Kidney capillary endothelial cell (primary cell): ENCODE measurements at places on chromosomes 16 and 17.
A peak's percentile ranks its signal among the peaks of the same experiment; 100 is the strongest.

- no peak for DNase-seq
Observed at GRCh38 chr16:53087101-53087500, 32.3 kb downstream of the CHD9 start.

GRCh38 chr16:58425756-58426494, 33.7 kb downstream of the GINS3 start:
- DNase-seq = no peak

DNA sequence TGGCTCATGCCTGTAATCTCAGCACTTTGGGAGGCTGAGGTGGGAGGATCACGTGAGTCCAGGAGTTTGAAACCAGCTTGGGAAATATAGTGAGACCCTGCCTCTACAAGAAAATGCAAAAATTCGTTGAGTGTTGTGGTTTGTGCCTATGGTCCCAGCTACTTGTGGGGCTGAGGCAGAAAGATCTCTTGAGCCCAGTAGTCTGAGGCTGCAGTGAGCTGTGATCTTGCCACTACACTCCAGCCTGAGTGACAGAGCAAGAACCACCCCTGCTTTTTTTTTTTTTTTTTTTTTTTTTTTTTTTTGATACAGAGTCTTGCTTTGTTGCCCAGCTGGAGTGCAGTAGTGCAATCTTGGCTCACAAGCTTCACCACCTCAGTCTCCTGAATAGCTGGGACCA, 34.0 kb downstream of the ITGB3 start:
- no peak for DNase-seq

DNA sequence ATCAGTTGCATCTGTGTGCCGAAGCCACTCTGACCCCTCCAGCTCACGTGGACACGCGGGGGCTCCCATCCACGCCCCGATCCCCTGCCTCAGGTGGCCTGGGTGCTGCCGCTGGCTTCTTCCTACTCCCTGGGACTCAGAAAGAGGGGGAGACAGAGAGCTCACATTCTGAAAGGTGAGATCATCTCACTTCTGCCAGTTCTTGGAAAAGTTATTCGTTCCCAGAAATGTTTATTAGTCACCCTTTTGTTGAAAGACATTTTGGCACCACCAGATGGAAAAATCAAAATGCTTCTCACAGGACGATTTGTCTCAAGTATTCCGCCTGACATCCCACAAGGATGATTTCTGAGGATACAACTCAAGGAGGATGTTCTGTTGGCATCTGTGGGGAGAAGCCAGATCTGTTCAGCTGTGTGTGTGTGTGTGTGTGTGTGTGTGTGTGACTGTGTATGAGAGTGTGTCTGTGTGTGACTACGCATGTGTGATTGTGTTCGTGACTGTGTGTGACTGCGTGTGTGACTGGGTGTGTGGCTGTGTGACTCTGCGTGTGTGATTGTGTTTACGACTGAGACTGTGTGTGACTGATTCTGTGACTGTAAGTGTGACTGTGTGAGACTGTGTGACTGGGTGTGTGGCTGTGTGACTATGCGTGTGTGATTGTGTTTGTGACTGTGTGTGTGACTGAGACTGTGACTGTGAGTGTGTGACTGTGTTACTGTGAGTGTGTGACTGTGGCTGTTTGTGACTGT, 207.3 kb downstream of the NTN1 start:
- DNase-seq = no peak

DNA sequence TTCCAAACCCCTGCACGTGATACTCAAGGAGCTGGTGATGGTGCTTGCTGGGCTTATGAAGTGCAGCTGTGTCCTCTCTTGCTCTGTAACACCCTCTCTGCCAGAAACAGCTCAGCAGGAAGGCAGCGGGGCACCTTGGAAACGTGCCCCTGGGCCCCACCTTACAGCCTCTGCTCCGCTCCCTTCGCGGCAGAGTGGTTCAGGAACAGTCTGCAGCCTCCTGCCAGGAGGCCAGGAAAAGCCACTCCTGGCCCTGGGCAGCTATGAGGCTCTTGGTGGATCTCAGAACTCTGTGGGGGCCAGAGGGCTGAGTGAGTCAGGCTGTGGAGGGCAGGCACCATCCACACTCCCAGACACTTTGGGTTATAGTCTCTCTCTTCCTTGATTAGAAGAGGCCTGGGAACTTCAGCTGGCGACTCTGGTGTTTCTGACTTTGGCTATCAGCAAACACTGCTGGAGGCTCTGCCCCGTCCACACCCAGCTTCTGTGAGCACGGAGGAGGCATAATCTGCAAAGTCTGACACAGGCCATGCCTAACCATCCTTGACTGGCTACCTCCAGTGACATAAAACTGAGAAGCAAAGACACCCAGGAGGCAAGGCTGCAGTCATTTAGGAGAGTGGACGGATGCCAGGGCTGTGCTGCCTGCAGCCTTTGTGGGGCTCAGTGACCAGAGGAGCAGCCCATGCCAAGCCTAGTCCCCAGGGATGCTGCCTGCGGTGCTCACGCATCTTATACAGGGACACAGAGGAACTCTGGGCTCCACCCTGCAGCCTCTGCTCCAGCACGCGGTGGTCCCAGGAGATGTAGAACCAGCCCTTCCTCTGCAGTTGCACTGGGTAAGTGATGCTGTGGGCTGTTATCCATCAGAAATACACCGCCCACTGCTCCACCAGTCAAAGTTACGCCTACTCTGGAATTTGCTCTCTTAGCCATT, 65.3 kb downstream of the METRNL start:
- DNase-seq = no peak

GRCh38 chr16:25751230-25751835, 59.6 kb downstream of the HS3ST4 start:
- DNase-seq = no peak

DNA sequence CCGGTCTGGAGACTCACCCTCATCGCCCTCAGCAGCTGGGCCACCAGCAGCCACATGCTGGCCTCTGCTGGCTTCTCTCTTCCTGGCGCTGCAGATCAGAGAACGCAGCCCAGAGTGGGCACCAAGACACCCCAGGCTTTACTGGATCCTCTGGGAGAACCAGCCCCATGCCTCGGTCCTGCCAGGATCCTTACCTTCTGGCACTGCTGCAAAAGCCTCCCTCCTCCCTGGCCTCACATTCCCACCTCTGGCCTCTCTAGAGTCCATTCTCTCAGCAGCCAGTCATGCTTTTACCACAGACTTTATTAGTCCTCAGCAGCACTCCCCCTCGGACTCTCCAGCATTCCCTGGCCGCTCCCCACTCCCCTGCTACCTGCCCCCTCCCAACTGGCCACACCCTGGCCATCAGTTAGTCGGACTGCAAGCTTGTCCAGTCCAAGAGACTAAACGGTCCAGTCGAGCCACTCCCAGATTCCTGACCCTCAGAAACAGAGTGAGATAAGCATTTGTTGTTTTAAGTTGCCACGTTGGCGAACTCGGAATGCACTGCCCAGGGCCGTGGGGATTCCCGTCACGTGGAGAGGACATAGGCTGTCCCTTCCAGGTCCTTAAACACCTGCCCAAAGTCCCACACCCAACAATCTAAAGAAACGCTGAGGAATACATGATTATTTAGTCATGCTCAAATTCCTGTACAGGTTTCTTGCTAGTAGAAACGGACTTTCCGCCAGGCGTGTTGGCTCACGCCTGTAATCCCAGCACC, 5.9 kb upstream of the SPG7 start:
- DNase-seq = no peak

- no peak for DNase-seq
Observed at GRCh38 chr17:42316755-42317154, 28.5 kb downstream of the STAT5A start.

GRCh38 chr16:1960665-1961630, 1.6 kb downstream of the NDUFB10 start:
- DNase-seq = no peak

DNA sequence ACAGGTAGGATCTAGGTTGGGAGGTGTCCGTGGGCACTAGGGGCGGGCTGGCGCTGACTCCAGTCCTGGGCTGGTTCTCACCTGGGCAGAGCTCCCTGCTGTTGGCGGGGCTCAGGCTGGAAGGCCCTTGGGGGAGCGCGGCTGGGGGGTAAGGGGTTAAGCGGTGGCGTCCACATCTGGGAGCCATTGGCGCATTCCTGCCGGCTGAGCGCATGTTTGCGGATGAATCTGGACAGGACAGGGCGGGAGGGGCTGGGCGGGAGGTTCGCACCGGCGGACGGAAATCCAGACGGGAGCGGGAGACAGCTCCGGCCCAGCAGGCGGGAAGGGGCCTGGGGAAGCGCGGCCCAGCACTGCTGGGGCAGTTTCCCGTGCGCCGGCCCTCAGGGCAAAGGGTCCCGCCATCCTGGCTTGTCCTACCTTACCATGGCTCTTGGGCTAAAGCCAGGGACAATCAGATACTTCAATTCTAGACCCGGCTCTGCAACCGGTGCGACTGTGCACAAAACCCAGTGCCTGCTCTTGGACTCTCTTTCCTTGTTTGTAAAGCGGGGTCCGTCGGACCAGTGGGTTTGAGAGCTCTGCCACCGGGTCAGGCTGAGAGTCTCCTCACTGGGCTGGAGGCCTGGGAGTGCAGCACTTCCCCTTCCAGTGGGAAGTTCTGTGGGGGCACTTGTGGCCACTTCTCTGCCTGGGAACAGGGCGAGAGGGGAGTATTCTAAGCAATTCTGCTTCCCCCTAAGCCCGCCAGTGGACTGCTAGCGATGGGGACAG, 7.8 kb downstream of the RARA start:
- DNase-seq = peak; percentile 81

GRCh38 chr17:38454532-38454931, 26.3 kb downstream of the ARHGAP23 start:
- DNase-seq = no peak

DNA sequence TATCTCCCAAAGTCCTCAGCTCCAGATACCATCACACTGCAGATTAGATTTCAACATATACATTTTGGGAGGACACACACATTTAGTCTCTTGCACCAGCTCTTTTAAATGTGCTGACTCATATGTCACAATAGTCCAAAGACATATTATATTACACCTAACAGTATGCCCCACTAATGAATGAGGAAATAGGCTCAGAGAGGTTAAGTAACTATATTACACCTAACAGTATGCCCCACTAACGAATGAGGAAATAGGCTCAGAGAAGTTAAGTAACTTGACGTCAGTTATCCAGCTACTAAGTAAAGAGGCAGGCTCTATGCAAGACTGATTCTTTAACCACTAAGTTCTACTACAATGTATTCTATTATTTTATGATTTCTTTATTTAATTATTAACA, 9.7 kb downstream of the IRX6 start:
- no peak for DNase-seq

- DNase-seq = no peak
Observed at GRCh38 chr17:3663102-3664011, 5.0 kb downstream of the TAX1BP3 start.

- no peak for DNase-seq
Observed at GRCh38 chr17:77803726-77804125, 154.8 kb upstream of the TNRC6C start.

GRCh38 chr16:52869243-52869642, 183.5 kb downstream of the CHD9NB start:
- DNase-seq = no peak

- no peak for DNase-seq
Observed at GRCh38 chr17:71917715-71918114, 203.1 kb upstream of the SOX9 start.

DNA sequence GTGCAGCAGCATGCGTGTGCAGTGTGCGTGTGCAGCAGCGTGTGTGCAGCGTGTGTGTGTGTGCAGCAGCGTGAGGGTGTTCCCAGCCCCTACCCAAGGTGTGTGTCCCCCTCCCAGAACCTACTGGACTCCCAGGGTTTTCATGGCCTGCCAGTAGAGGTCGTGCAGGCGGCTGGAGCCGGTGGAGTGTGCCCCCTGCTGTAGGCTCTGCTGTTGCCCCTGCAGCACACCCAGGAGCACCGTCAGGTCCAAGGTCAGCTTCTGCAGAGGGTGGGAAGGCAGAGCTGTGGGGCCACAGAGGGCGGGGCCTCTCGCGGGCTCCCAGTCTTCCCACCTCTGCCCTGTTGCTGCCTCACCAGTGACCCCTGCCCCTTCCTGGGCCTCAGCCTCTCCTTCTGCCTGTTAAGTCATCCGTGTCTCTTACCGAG, 14.9 kb downstream of the MYBBP1A start:
- DNase-seq = no peak

GRCh38 chr16:80831039-80831438, 26.6 kb upstream of the CDYL2 start:
- no peak for DNase-seq

DNA sequence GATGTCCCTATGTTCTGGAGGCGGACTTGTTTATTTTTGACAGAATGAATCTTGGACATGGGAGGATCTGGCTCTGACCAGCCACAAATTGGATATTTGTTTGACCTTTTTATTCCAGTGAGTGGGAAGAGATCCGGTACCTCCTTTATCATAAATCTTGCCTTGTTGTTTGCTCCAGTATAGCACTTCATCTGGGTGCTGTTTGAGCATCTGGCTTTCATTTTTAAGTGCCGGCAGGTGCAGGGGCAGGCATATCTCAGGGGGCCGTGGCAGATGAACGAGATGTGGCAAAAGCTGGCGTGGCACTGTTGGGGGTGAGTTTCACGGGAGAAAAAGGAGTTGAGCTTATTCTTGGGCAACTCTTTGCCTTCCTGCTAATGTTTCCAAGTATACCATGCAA, 37.8 kb downstream of the MSI2 start:
- no peak for DNase-seq

GRCh38 chr17:46193151-46193625, at the start of gene KANSL1:
KANSL1 (minus strand) TSS chr17:46193429; CDS start chr17:46172143, 21,286 bp downstream.
- DNase-seq = peak; percentile 96

DNA sequence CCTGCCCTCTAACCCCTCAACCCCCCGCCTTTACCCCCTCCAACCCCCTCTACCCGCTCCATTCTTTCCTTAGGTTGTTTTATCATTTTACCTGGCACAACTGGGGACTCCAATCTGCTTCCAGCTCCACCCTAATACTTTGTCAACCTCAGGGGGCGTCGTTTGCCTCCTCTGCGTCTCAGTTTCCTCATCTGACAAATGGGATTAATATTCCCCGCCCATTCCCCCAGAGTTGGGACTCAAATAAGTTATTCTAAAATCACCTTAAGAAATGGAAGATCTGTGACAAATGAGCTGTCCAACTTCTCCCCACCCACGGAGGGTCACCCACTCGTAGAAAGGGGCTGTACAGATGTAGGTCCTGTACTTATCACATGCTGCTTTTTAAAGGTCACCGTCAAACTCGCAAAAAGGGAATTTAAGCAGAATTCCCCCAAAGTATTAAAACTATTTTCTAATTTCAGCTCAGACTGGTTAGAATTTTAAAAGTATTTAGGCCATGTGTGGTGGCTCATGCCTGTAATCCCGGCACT, 40.6 kb upstream of the CPNE2 start:
- DNase-seq = no peak

GRCh38 chr16:85514598-85515318, 98.4 kb upstream of the GSE1 start:
- DNase-seq = no peak

DNA sequence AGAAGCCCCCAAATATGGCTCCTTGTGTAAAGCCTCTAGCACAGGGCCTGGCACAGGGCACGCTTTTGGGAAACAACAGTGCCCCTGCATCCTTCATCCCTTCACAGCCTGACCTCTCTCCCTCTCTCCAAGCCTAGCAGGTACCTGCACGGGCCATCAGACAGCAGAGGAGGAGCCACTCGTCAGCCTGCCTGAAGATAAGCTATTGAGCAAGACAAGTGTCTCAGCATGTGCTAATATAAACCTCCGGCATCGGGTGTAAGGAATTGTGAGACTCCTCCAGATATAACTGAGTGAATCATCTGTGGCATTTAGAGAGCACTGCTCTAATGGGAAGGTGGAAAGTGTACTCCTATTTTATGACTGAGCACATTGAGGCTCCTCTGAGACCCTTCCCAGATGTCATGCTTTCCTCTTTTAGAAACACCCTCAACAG, 38.3 kb downstream of the TBX4 start:
- no peak for DNase-seq

GRCh38 chr17:32349503-32349853, 479 bp upstream of the ZNF207 start:
- DNase-seq = no peak

- no peak for DNase-seq
Observed at GRCh38 chr17:82098939-82099763, 1.1 kb upstream of the FASN start.
